ENCODE measurements at places on chromosomes 5 and 9.

DNA sequence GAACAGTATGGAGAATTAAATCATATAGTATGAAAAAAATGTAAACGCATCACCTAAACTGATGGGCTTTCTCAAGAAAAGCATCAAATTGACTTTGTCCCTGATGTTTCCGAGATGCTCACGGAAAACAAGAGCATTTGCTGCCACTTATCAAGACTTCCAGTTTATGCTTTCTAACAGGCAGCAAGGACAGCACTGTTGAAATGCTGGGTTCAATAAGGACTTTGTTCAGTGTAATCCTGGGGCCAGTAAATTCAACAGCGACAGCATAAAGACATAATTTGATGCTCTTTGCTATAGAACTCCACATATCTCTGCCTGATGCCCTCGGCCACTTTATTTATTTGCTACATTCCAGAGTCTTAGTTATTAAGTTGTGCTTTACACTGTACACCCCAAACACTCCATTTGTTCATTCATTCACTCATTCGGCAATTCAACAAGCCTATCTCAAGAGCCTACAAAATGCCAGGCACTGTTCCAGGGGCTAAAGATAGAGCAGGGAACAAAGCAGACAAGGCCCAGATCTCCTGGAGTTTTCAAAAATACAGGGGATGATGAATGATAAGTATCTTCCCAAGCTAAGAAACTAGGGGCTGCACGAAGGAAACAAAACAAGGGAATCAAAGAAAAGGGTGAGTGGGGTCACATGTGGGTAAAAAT lies 294.6 kb downstream of the ZNF608 start:
- DNase-seq: no peak

- no peak for DNase-seq
Observed at GRCh38 chr5:175466700-175467318, 11.6 kb upstream of the SFXN1 start.

DNA sequence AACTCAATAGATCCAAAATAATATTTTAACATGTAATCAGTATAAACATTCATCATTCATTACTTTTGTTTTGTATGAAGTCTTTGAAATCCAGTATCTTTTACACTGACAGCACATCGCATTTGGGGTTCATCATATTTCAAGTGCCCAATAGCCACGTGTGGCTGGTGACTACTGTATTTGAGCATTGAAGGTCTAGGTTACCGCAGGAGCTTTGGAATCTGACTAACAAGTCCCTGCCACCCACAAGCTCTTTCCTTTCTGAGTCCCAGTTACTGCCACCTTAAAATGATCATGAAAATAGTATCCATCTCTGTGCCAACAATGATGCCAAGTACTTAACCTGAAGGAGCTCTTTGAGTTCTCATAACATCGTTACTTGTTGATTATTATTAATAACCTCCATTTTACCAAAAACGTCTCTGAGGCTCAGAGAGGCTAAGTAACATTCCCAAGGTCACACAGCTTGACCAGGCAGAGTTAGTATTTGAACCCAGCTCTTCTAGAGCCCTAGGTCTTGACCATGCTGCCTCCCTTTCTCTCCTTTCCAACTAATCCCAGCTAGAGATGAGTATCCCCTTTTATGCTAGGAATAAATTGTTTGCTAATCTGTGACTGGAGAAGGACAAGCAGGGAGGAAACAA lies 24.2 kb downstream of the ARHGEF37 start:
- no peak for DNase-seq

- DNase-seq: no peak
Observed at GRCh38 chr5:76606701-76607100, 16.5 kb downstream of the F2RL2 start.

- no peak for DNase-seq
Observed at GRCh38 chr5:123449424-123449974, 26.3 kb upstream of the CEP120 start.

- no peak for DNase-seq
Observed at GRCh38 chr9:93232388-93232960, 48.5 kb downstream of the WNK2 start.

GRCh38 chr5:19988457-19988856 lies 457 bp upstream of the CDH18 start:
- DNase-seq: no peak

DNA sequence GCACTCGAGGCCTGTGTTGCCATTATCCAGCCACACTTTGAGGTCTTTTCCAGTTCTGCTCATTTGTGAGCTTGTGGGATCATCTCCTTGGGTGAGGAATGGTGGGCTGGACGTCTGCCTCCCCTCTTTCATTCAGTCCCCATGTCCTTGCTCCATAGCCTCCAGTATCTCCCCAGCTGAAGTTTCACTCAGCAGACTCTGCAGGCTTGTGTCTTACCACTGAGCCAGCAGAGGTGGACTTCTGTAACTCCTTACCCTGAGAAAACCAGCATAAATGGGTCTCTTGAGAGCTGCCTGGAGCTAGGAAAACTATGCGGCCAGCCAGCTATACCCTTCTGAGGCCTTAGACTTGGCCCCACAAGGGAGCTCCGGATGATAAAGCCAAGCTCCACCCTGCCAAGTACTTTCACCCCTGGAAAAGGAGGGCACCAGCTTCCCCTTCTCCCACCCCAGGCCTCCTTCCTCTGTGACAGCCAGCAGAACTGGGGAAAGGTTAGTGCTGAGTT lies 12.2 kb downstream of the IRF1 start:
- no peak for DNase-seq

DNA sequence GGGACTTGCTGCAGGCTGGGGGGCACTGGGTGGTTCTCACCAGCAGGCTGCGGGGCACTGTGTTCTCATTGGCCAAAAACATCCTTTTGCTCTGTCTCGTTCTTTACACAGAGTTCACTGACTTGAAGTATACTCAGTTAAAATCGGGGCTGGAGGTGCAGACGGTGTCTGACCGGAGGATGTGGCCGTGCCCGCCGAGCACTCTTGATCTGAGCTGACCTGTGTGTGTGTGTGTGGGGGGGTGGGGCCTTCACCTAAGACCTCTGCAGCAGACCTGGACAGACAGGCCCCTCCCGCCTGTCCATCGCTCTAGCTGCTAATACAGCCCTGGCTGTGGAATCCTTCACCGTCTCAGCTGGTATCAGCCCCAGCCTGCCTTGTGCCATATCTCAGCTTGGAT lies 7.1 kb downstream of the TOR1B start:
- DNase-seq: no peak

GRCh38 chr5:1118738-1119137 lies 6.9 kb upstream of the SLC12A7 start:
- no peak for DNase-seq

- no peak for DNase-seq
Observed at GRCh38 chr5:15285901-15286583, 213.9 kb upstream of the FBXL7 start.

GRCh38 chr9:36008774-36009300 lies 27.9 kb upstream of the RECK start:
- peak; percentile 28 for DNase-seq

DNA sequence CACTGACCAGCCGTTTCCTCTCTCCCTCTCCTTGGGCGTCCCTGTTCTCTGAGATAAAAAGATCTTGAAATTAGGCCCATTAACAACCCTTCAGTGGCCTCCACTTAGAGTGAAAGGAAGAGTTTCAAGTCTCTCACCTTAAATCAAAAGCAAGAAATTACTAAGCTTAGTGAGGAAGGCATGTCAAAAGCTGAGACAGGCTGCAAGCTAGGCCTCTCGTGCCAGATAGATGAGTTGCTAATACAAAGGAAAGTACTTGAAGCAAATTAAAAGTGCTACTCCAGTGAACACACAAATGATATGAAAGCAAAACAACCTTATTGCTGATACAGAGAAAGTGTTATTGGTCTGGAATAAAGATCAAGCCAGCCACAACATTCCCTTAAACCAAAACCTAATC lies 331.3 kb upstream of the SEMA6A start:
- no peak for DNase-seq

- DNase-seq: no peak
Observed at GRCh38 chr9:123339666-123340510, 16.1 kb upstream of the CRB2 start.

GRCh38 chr9:14192556-14192955 lies 121.4 kb downstream of the NFIB start:
- DNase-seq: no peak

GRCh38 chr5:129698661-129699060 lies 49.2 kb upstream of the MINAR2 start:
- DNase-seq: no peak

DNA sequence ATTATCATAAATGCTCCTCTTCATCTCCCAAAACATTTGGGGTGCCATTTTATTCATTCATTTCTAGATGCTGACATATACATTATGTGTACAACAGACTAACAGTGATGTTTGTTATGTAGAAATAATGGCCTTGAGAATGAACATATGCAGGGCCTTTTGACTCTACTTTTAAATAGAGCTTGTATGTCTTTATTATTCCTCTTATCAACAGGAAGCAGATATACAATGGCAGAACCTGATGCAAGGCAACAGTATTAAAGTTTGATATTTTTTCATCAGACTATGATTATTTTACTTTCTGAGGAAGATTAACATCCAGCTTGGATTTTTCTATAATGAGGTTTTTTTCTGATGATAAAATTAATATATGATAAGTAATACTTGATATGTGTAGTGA lies 44.1 kb downstream of the SNX18 start:
- no peak for DNase-seq

GRCh38 chr5:39370555-39371366 lies 6.5 kb upstream of the C9 start:
- no peak for DNase-seq

GRCh38 chr9:10387282-10387681 lies 225.5 kb downstream of the PTPRD start:
- DNase-seq: no peak

DNA sequence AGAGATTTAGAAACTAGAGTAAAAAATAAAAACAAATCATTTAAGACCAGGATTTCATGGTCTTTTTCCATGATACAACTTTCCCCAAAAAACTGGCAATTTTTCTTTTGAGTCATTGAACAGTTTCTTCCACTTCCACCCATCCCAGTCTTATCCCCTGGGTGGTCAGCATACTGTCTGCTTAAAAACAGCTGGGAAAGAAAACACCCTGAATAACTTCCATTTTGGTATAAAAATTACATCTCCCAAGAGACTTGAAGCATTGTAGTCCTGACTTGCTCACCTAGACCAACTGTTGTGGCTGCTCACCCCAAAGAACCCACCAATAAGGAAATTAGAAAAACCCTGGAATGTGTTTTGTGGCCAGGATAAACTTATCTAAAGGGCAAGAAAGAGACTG lies 731.3 kb downstream of the NR2F1-AS1 start:
- no peak for DNase-seq

DNA sequence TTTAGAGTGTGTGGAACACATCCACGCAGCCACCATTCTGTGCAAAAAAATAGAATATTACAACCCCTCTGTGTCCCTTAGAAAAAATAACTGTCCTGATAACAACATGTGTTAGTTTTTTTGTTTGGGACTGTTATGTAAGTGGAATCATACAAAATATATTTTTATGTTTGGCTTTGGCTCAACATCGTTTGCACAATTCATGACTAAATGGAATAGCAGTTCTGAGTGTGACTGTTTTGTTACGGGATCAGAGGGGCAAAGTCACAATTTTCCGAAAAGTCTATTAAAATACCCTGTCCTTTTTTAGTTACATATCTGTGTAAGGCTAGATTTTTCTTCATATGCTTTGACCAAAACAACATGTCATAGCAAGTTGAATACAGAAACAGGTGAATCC lies 12.8 kb downstream of the MTREX start:
- no peak for DNase-seq

GRCh38 chr9:18678821-18679590 lies 205.1 kb downstream of the ADAMTSL1 start:
- no peak for DNase-seq

DNA sequence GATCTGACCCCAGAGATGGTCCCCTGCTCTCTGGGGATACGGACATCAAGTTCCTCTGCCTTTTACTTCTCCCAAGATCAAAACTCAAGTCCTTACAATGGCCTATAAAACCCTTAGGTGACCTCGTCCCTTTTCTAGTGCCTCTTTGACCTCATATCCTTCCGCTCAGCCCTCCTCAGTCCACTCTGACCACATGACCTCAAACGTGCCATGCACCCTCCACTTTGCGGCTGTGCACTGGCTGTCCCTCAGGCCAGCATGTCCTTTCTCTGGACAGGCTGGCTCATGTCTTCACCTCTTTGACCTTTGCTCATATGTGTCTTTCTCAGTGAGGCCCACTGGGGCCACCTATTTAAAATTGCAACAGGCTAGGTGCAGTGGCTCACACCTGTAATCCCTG lies 14.7 kb downstream of the TRMO start:
- no peak for DNase-seq

- no peak for DNase-seq
Observed at GRCh38 chr9:90141723-90142122, 500.9 kb downstream of the DIRAS2 start.

DNA sequence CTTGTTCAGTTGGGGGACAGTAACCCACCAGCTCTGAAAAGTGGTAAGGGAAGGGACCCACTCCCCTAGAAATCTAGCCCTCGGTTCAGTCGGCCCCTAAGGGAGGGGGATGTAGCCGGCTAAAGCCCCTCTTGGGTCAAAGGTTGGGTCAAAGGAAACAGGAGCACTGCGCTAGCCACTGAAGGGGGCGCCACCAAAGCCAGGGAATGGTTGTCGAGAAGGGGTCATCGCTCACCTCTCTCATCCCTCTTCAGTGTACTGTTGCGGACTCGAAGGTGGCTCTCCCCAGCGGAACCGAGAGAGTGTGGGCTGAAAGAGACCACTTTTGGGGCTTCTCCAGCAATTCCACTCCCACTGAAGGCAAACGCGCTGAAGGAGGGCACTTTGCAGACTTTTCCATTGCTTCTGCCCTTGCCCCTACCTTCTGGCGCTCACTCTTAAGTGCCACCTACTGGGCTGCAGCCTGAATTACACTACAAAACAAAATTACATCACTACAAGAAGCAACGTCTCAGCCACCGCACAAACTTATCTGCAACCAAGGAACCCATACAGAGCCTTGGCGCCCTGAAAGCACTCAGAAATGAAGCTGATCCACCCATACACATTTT lies 396.9 kb downstream of the PDE4D start:
- no peak for DNase-seq

GRCh38 chr9:105900123-105900522 lies 205.8 kb downstream of the TMEM38B start:
- no peak for DNase-seq
